ENCODE measurements at places on chromosomes 6 and 20. TPM values are rescaled to one million over a fixed set of nuclear protein-coding genes. Genes with fewer than 3 reads are reported as not detected.

DNA sequence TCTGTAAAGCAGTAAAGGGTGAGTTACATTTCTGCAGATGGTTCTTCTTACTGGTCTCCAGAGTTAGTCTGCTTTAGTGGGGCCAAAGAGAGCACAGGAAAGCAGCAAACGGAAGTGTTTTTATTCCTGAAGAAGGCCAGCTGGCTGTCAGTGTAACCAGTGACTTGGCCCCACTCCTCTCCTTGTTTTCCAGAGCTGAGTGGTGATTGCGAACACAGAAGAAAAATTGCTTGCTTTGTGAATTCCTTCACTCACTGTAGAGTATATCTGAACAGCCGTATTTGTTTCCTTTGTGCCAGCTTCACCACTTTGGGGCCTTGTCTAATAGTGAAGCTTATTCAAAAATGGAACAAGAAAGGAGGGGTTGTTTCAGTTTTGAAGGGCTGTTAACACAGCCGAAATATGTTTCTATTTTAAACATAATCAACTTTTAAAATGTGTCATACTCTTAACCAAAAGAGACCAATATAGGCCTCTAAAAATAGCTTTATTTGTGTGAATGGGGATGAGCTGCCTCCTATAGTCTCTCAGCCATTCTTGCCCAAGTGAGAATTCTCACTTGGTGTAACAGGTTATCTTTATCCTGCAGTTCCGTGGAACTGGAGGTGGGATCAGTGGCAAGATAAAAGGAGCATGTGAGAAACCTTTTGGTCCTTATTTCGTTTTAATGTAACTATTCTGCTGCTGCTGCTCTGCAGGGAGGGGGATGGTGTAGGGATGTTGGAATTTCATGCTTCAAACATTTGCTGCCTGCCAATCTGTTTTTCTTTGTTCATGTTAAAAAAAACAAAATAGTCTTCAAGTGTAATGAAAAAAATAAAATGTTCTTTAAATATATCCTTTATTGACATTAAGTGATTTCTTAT lies 37.8 kb downstream of the ZC2HC1B start:
- no peaks in the 10 kb centered on the region for H3K27me3 ChIP-seq
- no peaks in the 10 kb centered on the region for H3K36me3 ChIP-seq
- H3K4me3 ChIP-seq: no peak overlapping the region
- peaks cover 13% of the 10 kb centered on the region for H3K4me1 ChIP-seq
- H3K27ac ChIP-seq: peak overlapping the region; percentile 27
- DNase-seq: peak; percentile 26

BPI gene
- 0.14 TPM for total RNA-seq

SYCP2 gene
- total RNA-seq: 2.0 TPM

GRCh38 chr6:47489995-47490394 lies 12.4 kb downstream of the CD2AP start:
- H3K36me3 ChIP-seq: no peaks in the 10 kb centered on the region
- H3K27ac ChIP-seq: no peak overlapping the region
- H3K4me3 ChIP-seq: no peak overlapping the region

- no peaks in the 10 kb centered on the region for H3K27me3 ChIP-seq
- no peaks in the 10 kb centered on the region for H3K36me3 ChIP-seq
- no peak overlapping the region for H3K27ac ChIP-seq
- no peaks in the 10 kb centered on the region for H3K4me1 ChIP-seq
- no peak for DNase-seq
Measured at GRCh38 chr20:6395695-6396094, 272.9 kb upstream of the FERMT1 start.

DNA sequence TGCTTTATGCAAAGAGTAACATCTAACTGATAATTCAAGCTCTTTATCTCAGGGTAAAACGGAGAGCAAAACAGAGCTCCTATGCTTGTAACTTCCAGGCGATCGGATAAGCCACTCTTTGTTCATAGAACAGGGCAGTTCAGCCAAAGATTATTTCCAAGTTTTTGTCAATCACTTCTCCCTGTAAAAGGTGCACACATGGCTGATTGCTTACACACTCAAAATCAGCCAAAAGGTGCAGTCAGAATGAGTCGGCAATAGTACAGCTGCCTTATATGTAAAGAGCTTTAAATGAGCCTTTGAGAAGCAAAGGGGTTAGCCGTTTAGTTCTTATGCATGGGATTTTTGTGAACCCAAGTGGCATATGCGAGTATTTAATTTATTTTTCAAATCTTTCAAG lies 449.6 kb upstream of the POU3F2 start:
- H3K4me1 ChIP-seq: no peaks in the 10 kb centered on the region
- no peaks in the 10 kb centered on the region for H3K36me3 ChIP-seq
- H3K4me3 ChIP-seq: no peak overlapping the region
- DNase-seq: no peak

DNA sequence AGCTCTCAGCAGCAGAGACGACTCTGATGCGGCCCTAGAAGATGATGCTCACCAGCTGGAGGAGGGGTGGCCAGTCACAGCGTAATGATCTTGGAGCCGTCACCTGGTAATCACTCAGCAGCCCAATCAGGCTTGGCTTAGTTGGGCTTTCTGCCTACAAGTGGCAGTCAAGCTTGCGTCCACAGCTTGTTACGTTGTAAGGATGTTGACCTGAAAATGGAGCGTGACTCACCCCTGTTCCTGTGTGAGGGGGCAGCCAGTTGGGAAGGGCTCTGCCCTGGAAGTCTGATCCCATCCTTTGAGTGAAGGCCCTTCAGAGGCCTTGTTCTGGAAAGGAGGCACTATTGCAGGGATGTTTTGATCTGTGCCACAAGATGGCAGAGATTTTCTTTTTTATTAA lies 49.8 kb downstream of the SPATA2 start:
- no peaks in the 10 kb centered on the region for H3K4me1 ChIP-seq
- no peaks in the 10 kb centered on the region for H3K27me3 ChIP-seq
- no peak overlapping the region for H3K27ac ChIP-seq

CNKSR3 gene
- total RNA-seq: 8.7 TPM

DNA sequence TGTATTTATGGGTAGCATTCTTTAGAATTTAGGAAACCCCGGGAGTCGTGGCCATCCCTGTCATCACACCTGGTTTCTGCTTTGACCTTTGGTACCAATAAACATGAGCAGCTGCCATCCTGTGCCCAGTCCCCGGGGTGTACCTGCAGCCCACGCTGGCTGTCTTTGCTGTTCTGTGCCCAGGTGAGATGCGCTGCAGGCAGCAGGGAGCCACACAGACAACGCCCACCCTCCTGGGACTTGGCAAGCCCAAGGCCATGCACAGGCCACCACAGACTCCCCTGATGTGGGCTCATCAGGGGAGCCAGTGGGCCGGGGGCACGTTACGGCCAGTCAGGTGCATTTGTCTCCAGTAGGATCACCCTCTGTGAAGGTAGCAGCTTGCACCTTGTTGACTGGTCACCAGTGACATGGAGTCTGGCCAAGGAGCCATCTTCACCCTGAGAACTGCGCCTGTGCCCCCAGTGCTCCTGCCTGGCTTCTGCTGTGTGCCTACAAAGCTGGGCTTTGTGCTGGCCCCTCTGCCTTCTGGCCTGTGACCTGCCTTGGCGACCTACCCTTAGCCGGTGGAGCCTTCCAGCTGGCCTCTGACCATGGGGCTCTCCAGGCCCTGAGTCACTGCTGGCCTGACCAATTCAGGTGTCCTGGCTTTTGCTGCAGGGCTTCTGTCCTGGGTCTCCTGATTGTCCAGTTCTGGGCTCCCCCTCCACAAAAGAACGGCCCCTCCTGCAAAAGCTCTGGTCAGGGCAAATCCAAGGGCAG lies 14.2 kb upstream of the UNC93A start:
- DNase-seq: peak; percentile 38
- H3K4me1 ChIP-seq: no peaks in the 10 kb centered on the region
- H3K27me3 ChIP-seq: no peaks in the 10 kb centered on the region
- no peaks in the 10 kb centered on the region for H3K36me3 ChIP-seq

- no peak overlapping the region for H3K4me3 ChIP-seq
- H3K36me3 ChIP-seq: no peaks in the 10 kb centered on the region
Measured at GRCh38 chr20:14644306-14645097, 307.1 kb upstream of the FLRT3 start.

DNA sequence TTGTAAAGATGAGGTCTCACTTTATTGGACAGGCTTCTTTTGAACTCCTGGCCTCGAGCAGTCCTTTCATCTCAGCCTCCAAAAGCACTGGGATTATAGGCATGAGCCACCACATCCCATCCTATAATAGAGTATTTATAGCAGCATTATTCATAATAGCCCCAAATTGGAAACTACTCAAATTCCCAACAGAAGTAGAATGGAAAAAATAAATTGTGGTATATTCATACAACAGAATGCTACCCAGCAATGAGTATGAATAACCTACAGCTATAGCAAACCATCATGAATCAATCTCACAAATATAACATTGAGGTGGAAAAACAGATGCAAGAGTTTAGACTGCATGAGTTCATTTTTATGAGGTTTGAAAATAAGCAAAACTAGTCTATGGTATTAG lies 84.8 kb upstream of the BTBD3 start:
- DNase-seq: no peak
- H3K27ac ChIP-seq: no peak overlapping the region
- H3K4me3 ChIP-seq: no peak overlapping the region
- no peaks in the 10 kb centered on the region for H3K27me3 ChIP-seq

- H3K4me3 ChIP-seq: no peak overlapping the region
- no peaks in the 10 kb centered on the region for H3K36me3 ChIP-seq
- DNase-seq: no peak
- no peaks in the 10 kb centered on the region for H3K4me1 ChIP-seq
Measured at GRCh38 chr6:12151433-12151820, 138.7 kb upstream of the EDN1 start.

C4B gene
- total RNA-seq: 103 TPM

GRCh38 chr6:148074738-148075137 lies 267.9 kb upstream of the SASH1 start:
- DNase-seq: no peak
- H3K27me3 ChIP-seq: no peaks in the 10 kb centered on the region
- no peak overlapping the region for H3K4me3 ChIP-seq
- no peaks in the 10 kb centered on the region for H3K36me3 ChIP-seq
- H3K27ac ChIP-seq: no peak overlapping the region

DNA sequence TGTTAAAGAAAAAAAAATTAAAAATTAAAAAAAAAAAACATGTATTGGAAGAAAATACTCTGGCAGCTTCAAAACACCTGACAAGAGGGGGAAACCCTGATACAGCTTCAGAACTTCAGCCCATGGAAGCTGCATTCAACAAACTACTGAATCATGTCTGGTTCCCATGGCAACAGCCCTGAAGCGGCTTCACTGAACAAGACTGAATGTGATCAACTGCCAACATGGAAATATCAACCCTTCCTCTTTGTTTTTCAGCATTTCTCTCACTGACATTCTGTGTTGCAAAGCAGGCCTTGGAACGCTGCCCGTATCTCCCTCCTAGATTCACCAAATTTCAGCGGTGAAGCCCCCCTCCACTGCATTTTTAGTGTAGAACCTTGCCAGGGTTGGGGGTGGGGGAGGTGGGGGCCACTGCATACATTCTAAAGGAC lies 91.3 kb upstream of the SHLD1 start:
- H3K27ac ChIP-seq: peak overlapping the region; percentile 80
- peaks cover 60% of the 10 kb centered on the region for H3K4me1 ChIP-seq
- peak; percentile 77 for DNase-seq
- no peaks in the 10 kb centered on the region for H3K36me3 ChIP-seq
- H3K27me3 ChIP-seq: no peaks in the 10 kb centered on the region
- H3K4me3 ChIP-seq: no peak overlapping the region

GRCh38 chr6:148700741-148701311 lies 46.0 kb upstream of the UST start:
- H3K4me1 ChIP-seq: peaks cover 11% of the 10 kb centered on the region
- DNase-seq: no peak
- no peak overlapping the region for H3K4me3 ChIP-seq

DNA sequence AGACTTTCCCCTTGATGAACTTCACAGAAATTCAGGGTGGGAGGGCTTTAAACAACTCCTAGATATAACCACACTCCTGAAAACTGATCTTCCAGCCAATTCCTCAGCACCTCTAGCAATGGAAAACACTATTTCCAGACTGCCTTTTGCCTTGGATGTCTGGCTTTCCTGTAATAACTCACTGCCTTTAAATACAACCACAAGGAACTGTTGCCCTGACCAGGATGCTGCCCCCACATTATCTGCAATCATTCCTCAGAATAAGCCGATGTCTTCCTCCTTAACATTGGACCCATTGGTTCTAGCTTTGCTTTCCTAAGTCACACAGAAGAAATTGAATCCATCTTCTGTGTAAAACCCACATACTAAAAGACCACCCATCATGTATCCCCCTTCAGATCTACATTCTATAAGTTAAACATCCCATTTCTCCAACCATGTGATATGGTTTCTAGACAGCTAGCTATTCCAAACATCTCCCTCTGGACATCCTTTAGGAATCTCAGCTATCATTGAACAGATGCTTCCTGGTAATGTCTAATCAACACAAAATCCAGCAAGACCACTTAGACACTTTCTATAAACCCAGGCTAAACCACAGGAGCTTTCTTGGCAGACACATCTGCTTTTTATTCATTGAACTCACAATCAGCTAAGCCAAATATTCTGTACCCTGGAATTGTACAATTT lies 95.9 kb upstream of the KCNQ5 start:
- no peaks in the 10 kb centered on the region for H3K36me3 ChIP-seq
- no peak overlapping the region for H3K27ac ChIP-seq

DNA sequence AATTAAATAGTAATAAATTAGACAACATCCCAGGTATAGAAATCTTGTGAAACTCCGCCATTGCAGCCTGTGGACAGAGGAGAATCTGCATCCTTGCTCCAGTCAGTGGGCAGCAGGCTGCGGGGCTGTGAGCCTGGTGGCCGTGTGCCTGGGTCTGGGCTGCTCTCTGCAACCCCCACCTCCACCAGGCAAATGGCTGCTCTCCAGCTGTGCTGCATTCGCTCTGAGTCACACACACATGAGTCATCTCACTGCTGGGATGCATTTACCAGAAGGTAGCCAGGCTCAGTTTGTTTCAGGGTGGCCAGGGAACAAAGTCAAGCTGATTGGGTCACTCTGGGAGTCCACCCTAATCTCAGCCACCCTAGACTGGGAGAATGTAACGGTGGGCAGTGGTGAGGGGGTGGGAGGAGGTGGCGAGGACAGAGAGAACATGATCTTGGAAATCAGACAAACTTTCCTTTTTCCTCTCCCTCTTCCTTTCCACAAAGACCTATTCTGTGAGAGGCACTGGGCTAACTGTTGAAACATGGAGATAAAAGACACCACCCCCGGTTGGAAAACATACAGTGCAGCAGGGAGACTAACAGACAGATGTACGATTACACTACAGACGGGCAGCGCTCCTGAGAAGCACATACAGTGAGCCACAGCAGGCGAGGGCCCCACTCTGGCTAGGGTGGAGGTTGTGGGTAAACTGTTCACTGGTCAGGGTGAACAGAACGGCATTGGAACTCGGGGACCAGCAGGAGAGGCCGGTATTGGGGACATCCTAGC lies 59.2 kb downstream of the TRAM2 start:
- H3K27ac ChIP-seq: peak overlapping the region; percentile 31
- H3K36me3 ChIP-seq: no peaks in the 10 kb centered on the region
- no peaks in the 10 kb centered on the region for H3K27me3 ChIP-seq
- no peak overlapping the region for H3K4me3 ChIP-seq

DNA sequence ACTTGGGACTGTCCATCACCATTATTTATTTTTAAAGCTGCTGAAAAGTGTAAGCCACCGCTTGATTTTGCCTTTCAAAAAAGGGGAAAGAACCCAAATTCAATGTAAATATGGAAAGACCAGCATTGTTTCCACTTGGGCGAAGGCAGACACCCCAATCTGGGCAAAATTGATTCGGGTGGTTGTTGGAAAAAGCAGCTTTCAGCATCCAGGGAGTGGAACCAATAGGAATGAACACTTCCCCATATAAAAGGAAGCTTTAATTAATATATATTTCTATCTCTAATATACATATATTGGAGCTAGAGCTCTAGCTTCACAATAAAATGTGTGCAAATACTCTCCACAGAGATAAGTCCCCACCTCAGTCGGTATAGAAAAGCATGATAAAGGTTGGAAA lies at the start of gene TFAP2D:
TSS of gene TFAP2D (plus strand) at position 301 of the 400 bp plus-strand sequence. CDS start 530 bp downstream, outside the sequence.
- H3K36me3 ChIP-seq: no peaks in the 10 kb centered on the region
- H3K27me3 ChIP-seq: no peaks in the 10 kb centered on the region
- no peak for DNase-seq
- H3K4me1 ChIP-seq: no peaks in the 10 kb centered on the region
